T-helper 17 cell (primary cell): ENCODE measurements at places on chromosomes 1 and 21.

DNA sequence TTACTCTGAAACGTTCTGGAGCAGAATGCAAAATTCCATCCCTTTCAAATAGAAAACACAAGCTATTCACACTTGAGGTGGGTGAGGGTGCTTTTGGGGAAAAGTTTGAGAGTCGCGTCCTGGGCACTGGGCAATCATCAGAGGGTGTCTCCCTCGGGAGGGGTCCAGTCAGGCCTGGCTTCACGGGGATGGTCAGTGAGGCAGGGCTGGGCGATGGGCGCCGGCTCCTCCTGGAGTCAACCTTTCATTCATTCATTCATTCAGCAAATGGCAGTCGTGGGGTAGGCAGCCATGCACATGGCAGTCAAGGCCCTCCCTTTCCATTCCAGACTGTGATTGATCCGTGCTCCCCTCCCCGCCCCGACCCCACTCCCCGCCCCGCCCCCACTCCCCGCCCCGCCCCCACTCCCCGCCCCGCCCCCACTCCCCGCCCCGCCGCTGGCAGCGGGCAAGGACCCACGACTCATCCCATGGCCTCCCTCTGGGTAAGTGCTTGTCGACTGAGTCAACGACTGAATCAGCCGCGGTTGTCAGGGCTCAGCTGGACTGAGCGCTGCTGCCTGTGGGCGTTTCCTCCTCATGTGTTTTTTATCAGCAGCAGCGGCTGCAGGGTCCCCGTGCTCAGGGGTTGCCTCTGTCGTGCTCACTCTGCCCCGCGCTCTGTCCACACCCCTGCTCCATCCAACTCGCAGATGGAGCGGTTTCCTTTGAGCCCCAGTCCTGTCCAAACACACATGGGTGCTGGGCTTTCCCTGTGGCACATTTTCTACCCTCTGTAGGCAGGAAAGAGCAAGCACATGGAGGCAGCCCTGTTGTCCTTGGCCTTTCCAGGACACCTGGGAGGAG, 12.5 kb upstream of the SPSB1 start:
- no peak for DNase-seq

DNA sequence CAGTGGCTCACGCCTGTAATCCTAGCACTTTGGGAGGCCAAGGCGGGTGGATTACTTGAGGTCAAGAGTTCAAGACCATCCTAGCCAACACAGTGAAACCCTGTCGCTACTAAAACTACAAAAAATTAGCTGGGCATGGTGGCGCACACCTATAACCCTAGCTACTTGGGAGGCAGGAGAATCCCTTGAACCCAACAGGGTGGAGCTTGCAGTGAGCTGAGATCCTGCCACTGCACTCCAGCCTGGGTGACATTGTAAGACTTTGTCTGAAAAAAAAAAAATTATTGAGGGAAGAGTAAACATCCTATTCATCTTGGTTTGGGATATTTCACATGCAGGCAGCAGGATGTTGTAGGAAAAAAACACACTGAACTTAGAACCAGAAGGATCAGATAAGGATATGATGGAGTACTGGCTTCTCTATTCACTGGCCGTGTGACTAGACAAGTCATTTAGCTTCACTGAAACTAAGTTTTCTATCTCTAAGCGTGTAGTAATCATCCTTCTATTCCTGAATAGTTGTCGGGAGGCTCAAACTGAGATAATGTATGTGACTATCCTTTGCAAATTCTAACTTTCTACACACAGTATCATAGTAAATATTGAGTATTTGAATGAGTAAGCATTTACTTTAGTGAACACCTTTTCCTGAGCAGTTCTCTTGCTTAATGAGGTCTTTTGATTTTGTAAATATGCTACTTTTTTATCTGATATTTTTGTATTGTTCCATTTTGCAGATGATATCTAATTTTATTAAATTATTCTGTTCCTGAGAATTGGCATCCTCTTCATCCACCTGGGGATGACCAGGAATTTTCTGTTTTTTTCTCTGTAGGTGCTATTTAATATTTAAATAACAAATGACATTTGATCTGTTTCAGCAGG, 18.2 kb downstream of the CAP1 start:
- no peak for DNase-seq

GRCh38 chr1:90838720-90839119, 121.6 kb upstream of the BARHL2 start:
- DNase-seq: no peak

- no peak for DNase-seq
Observed at GRCh38 chr1:183080406-183080805, 57.2 kb downstream of the LAMC1 start.

DNA sequence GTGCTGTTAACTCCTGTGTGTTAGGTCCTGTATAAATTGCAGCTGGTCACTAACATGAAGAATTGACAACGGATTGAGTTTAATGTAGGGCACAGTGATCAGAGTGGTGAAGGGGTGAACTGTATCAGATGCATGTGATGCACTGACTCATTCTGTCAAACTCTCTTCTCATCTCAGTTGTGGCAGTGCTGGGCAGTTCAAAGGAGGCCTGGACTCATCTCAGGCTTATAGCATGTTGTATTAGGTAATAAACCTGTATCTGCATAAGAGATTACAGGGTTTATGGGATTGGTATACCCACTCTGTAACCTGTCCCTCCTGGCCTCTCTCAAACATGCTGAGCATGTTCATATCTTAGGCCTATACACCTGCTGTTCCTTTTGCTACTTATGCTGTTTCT, 12.4 kb upstream of the GBP3 start:
- DNase-seq: no peak
